Activated CD8-positive, alpha-beta T cell treated with anti-CD3 and anti-CD28 coated beads for 36 hours (primary cell): ENCODE measurements at places on chromosomes 5 and 9. TPM values are rescaled to one million over a fixed set of nuclear protein-coding genes. Genes with fewer than 3 reads are reported as not detected.

Gene C9orf85
- total RNA-seq = 7.6 TPM

Gene ADAMTS13
- 2.9 TPM for total RNA-seq

Gene GOLGA1
- 21.6 TPM for total RNA-seq

- peak; percentile 66 for DNase-seq
Observed at GRCh38 chr5:128674837-128675446, 136.9 kb upstream of the FBN2 start.

Gene DND1
- 3.2 TPM for total RNA-seq

DNA sequence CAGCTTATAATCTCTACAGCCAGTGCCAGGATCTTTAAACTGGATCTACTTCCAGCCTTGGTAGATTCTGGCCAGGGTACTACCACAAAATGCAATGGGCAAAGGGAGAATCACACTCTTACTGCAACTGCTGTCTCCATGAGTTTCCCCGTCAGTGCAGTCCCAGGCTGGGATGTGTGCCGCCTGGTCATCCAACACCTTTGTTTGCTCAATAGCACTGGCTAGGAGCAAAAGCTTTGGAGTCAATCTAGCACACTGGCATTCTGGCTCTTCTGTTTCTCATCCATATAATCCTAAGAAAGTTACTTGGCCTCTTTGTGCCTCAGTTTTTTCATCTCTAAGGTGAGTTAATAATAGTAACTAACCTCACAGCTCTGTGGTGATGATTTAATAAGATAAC, 96.9 kb downstream of the FBN2 start:
- DNase-seq = no peak

- DNase-seq = no peak
Observed at GRCh38 chr5:160262151-160263074, 33.1 kb downstream of the FABP6 start.
